ENCODE measurements at places on chromosomes 13 and 19.

DNA sequence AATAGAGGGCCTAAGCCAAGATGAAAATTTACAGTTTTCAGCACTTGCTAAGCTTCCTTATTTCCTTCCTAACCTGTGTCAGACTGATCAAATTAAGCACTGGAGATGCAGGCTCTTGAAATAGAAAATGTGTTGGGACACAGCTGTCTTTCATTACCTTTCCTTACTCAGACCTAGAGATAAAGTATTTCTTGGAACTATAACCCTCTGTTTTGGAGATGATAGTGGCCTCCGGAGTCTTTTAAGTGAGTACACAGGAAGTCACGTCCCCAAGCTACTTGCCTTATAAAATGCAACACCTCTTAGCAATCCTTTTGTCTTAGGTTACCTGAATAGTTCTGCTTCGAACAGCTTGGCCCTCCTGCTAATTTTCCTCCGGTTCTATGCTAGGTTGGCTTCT lies 12.4 kb upstream of the AKAP11 start:
- DNase-seq: no peak

- DNase-seq: no peak
Measured at GRCh38 chr19:51295382-51296126, 15.9 kb upstream of the IGLON5 start.

- DNase-seq: no peak
Measured at GRCh38 chr19:46824890-46825730, 25.5 kb downstream of the AP2S1 start.

DNA sequence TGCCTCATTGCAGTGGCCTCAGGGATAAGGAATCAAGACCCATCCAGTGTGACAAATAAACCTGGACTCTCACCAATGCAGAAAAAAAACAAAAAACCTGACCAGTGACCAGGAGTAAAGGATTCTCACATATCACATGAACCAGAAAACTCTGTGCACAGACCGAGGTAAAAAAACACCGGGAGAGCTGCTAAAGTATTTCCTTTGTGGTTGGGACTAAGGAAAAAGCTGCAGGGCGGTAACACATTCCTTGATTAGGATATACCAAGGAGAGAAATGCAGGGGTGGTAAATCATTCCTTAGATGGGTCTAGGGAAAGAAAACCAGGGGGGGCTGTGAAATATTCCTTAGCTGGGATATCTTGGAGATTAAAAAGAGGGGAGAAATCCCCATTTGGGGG lies 64.8 kb upstream of the ZNF85 start:
- no peak for DNase-seq
